CD4-positive, alpha-beta T cell treated with Interleukin-4 for 1 hour (primary cell): ENCODE measurements at places on chromosomes 11 and 22.

DNA sequence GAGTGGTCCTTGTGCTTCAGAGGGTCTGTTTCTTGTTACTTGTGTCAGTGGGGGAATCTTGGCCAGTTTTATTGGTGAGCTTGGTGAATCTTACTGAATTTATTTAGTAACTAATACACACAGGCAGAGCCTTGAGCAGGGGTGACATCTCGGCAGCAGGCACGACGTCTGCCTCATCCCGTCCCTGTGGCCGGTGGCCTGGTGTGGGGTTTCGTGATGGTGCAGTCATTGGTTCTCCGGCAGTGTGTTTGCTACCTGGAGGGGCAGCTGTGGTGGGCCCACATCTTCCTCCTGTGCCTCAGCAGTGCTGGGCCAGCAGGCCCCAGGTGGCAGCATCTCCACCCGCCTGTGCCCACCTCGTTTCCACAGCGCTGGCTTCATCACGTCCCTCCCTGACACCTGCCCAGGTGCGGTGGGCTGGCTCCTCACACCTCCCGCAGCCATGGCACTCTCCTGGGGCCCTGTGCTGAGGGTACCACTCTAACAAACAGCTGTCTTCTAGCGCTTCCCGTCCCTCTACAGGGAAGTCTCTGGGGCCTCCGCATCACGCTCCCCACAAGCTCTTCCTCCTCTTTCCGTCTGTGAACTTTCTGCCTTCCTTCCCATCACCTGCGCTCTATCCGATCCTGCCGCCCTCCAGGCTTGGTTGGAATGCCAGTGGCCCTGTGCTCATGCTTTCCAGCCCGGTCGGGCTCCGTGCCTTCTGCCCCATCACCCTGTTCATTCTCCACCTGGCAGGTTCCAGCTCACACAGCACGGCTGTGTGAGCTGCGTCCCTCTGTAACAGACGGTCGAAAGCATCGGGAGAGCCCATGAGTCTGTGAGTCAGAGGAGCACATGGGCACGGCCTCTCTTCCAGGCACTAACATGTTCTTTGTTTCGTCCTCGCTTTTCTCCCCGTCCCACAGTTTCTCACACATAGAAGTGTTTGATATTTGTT lies 203.4 kb downstream of the TBC1D22A start:
- no peak for DNase-seq

GRCh38 chr11:104333977-104334376 lies 170.0 kb upstream of the PDGFD start:
- peak; percentile 3 for DNase-seq

- DNase-seq, result no peak
These were observed 59.6 kb upstream of the PAX6 start for GRCh38 chr11:31870609-31871309.

GRCh38 chr22:27412866-27413445 lies 388.6 kb downstream of the MN1 start:
- DNase-seq, result no peak

DNA sequence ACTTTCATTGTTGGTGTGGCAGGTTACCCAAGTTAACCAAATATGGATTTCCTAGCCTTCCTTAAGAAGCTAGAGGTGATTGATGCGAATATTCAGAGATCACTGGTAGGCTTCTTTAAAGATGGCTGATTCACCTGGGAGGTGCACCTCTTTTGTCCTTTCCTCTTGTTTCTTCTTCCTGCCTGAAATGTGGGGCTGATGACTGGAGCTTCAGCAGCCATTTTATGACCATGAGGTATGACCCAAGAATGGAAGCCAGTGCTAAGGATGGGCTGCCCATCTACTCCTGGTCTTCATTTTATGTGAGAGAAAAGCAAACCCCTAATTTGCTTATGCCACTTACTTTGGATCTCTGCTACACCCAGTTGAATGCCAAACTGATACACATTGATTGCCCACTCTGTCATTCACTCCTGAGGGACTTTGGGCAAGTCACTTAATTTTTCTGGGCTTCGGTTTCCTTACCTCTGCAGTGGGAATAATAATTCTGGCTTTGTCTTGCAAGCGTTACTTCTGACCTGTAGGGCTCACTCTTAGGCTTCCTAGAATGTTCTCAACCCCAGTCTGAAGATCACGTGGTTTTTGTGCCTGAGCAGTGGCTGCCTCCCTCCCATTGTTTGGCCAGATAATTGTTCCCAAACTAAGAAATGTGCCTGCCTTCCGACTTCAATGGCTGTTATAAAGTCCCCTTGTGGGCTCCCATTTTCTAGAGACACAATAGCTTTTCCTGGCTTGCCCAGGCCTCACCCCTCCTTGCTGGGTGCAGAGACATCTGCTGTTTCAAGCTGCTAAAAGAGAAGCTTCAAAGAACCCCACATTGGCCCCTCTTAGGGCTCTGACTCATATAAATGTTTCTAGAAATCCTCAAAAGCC lies 243.1 kb downstream of the ST3GAL4 start:
- DNase-seq, result no peak

GRCh38 chr11:129460714-129461113 lies 85.1 kb downstream of the BARX2 start:
- no peak for DNase-seq

DNA sequence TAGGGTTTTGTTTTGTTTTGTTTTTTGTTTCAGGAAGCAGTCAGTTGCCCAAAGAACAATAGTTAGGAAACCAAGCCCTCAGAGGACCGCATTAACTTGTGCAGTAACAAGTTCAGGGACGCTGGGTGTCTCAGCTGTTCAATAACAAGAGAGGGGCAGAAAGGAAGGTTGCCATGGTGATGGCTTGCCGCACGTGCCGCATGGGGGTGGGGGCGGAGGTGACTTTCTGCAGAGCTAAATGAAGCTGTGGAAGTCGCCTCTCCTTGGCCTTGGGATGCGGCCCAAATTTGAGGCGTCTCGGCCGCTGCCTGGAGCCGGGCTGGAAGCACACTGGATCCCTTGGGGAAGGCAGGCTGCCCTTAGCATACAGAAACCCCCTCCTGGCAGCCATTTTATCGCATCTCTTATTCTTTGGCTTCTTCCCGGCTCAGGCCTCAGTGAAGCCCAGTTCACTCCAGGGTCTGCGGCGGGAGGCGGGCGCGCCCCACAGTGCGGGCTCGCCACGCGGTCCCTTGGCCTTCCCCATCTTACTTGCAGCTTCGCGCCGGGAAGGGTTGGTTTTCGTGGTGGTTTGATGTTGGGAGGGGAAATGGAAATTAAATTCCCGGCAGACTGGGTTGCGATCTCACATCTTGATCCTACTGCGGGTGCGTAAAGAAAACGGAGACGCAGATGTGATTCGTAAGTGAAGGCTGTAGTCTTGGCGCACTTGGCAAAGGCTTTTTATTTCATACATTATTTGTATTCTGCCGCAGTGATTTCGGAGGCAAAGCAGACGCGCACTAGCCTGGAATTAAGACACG lies 94.3 kb downstream of the SLC17A6 start:
- DNase-seq, result no peak

GRCh38 chr22:36144886-36145541 lies 15.5 kb downstream of the APOL3 start:
- DNase-seq, result peak; percentile 51

DNA sequence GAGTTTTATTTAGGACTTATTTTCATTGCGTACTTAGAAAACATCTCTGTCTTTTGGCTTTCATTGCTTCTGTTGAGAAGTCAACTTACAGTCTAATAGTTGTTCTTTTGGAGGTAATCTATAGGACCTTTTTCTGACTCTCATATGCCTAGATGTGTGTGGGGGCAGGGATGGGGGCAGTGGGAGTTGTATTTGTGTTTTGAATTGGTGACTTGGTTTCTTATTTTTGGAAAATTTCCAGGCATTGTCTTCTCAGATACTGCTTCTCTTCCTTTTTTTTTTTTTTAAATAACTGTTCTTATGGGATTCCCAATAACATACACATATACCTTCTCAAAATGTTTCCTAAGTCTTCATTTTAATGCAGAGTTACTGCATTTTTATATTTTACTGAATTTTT lies 58.0 kb downstream of the FAR1 start:
- DNase-seq, result no peak

DNA sequence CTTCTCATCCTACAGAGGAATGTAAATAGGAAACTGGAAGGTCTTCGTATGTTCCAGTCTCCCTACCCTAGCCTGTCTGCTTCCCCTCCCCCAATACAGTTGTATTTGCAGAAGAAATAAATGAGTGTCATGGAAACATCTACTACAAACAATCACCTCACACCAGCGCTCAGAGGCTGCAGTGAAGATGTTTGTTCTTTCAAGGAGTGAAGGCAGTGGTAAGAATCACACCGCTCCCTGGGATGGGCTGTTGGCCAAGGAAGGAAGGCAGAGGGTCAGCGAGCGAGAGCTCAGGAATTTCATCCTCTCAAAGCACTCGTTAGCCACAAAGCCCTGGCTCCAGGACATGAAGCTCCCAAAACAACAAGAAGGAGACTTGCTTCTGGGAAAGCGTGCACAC lies 1.1 kb upstream of the IGSF9B start:
- DNase-seq, result no peak

- no peak for DNase-seq
These were observed 184.3 kb downstream of the IGLL1 start for GRCh38 chr22:23395530-23396361.

GRCh38 chr11:25566298-25567200 lies 765.4 kb upstream of the ANO3 start:
- no peak for DNase-seq

GRCh38 chr11:121727942-121728341 lies 275.2 kb upstream of the SORL1-AS1 start:
- DNase-seq, result no peak

DNA sequence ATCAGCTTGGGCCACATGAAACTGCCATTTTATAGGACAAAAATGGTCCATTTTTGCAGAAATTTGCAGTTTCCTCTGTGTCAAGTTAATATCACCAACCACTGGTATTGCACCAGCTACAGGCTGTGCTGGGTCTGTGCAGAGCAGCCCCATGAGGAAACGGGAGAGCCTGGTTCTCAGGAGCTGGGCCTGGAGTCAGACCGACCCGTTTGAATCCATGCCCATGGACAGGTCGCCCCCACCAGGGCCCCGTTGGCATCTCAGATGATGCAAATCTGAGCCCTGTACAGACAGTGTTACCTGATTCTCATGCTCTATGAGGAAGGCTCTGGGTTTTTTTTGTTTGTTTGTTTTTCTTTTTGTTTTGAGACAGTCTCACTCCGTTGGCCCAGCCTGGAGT lies 9.8 kb upstream of the SEC14L6 start:
- DNase-seq, result no peak

DNA sequence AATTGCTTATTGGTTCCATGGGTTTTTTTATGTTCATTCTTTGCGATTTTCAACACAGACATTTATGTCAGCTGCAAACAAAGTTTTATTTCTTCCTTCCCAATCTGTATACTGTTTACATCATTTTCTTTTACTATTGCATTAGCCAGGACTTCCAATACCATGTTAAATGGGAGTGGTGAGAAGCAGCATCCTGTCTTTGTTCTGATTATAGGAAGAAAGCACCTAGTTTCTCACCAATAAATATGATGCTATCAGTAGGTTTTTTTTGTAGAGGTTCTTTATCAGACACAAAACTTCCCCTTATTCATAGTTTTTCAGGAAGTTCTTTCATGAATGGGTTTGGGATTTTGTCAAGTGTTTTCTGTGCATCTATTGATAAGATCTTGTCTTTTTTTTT lies 28.0 kb upstream of the OR8B8 start:
- DNase-seq, result no peak

DNA sequence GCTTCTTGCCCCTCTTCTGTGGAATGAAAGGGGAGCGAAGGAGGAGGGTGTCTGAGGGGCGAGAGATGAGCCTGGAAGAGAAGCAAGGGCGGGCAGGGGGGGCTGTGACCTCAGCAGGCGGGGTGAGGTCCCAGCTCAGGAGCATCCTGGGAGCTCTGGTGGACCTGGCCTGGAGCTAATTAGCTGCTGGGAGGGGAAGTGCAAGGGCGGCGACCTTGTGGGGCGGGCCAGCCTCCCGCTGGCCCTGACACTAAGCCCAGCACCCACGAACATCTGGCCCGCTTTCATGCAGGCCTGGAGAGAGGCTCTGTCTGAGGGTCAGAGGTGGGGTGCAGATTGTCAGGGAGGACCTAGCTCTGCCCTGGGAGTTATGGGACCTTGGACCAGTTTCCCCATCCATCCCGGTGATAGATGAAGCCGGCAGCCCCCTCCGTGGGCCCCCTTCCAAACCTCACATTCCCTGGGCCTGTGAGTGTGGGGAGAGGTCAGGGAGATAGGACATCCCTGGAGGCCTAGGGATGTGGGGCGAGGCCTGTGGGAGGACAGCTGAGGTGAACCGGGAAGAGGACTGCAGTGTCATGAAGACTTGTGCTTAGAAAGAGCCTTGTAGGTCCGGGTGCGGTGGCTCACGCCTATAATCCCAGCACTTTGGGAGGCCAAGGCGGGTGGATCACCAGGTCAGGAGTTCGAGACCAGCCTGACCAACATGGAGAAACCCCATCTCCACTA lies 28.5 kb upstream of the CD82 start:
- DNase-seq, result no peak

GRCh38 chr11:133950874-133951326 lies 5.9 kb downstream of the IGSF9B start:
- DNase-seq, result no peak

- DNase-seq, result no peak
These were observed 118.7 kb downstream of the KCNC1 start for GRCh38 chr11:17853280-17853679.

DNA sequence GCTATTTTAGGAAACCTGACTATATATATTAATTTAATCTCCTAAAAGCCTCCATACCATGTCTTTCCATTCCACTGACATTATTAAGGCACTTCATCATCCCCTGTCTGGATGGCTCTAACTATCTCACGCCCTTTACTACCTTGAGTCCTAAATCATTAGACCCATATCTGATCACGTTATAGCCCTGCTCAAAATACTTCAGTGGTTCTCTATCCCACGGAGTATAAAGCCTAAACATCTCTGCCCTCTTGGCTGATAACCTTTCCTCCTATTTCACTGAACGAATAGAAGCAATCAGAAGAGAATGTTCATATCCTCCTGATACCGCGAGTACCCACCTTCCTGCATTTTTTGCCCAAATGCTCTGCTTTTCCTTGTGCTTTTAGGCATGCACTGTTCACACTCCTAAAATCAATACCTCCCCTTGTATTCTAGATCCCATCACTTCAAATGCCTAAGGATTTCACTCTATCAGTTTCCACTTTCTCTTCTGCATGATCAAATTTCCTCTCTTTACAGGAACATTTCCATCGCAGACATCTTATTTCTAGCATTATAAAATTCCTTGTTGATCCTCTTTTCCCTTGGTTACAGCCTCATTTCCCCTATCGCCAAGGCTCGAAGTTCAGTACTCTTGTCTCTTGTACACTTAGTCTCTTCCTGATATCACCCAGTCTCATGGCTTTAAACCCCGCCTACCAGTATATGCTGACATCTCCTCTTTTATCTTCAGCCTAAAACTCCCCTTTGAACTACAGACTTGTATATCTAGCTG lies 45.0 kb upstream of the BIRC3 start:
- DNase-seq, result no peak

- DNase-seq, result no peak
These were observed 353.2 kb downstream of the CADM1 start for GRCh38 chr11:115151010-115151409.
